Posterior cingulate gyrus (tissue), 11 donors: ENCODE measurements at places on chromosomes 5 and 9.

DNA sequence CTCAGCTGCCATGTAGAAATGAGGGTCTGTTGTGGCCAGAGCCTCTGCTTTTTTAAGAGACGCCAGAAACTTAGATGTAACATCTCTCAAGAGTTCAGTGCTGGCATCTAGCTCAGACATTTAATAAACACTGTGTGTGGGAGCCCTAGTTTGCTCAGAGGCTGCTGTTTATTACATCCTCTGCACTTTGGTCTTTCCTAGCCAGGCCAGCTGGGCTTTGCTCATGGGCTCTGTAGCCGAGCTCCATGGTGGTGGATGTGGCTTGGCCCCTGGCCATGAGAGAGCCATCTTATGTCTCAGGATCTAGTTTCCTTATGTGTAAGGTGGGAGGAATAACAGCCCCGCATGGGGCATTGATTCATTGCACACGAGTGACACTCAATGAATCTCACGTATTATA lies 30.0 kb downstream of the ARHGEF37 start:
- no peak for DNase-seq

GRCh38 chr9:132525308-132526023 lies 56.9 kb upstream of the BARHL1 start:
- no peak for DNase-seq

- no peak for DNase-seq
Observed at GRCh38 chr9:117739624-117740347, 35.6 kb downstream of the TLR4 start.

- DNase-seq = no peak
Observed at GRCh38 chr5:68268101-68268851, 52.7 kb downstream of the PIK3R1 start.

GRCh38 chr9:14344053-14344524 lies 30.1 kb upstream of the NFIB start:
- peak; percentile 87 for DNase-seq

- DNase-seq = no peak
Observed at GRCh38 chr5:92992073-92992472, 588.9 kb downstream of the NR2F1-AS1 start.

GRCh38 chr5:10351919-10352318 lies 1.6 kb upstream of the MARCHF6 start:
- DNase-seq = no peak

DNA sequence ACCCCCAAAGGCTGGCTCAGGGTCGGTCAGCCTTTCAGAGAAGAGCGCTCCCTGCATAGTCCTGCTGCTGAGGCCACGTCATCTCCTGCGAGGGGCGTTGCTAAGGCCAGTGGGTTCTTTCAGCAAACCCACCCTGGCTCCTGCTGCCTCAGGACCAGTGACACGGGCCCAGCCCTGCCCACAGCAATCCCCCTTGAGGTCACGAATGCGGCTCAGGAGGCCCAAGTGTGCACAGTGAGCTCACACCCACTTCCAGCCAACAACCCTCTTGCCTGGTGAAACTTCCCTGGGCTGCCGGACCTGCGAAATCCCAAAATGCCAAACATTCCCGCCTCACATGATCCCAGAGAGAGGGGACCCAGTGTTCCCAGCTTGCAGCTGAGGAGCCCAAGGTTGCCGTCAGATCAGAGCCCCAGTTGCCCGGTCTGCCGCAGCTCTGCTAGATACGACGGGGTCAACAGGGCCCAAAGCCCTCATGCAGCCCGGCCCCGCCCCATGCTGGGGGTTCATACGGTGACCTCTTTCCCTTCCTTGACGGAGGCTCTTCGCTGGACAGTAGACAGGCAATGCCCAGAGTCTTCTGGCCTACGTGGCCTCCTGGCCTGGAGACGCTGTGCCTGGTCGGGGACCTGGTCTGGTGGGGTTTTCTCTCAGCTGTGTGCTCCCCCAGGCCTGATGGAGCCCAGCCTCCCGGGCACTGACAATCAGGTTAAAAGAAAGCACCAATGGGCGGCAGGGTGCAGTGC lies 116.4 kb upstream of the COL5A1 start:
- DNase-seq = no peak

- no peak for DNase-seq
Observed at GRCh38 chr5:142493875-142494518, 169.2 kb upstream of the SPRY4 start.

GRCh38 chr5:168883281-168883741 lies 304.1 kb upstream of the PANK3 start:
- no peak for DNase-seq

GRCh38 chr5:160938532-160938931 lies 86.5 kb upstream of the ATP10B start:
- no peak for DNase-seq

GRCh38 chr5:66645039-66645438 lies 48.8 kb downstream of the MAST4 start:
- no peak for DNase-seq

DNA sequence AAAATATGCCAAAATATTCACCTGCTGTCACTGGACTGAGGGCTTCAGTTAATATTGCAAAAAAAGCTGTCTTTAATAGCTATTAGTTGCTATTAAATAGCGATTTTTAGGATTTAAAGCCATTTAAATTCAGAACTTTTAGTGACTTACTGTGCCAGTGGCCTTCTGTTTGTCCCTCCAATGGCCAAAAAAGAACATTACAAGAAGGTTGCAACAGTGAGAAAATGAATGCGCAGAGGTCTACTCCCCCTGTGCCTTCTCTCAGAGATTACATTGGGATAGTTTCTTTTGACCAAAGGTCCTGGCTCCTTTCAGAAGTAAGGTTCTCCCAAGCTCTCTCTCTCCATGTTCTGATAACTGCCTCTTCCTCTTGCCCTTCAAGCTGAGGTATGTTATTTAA lies 930.3 kb upstream of the ARRDC3 start:
- DNase-seq = no peak

GRCh38 chr5:152532714-152533113 lies 127.6 kb upstream of the NMUR2 start:
- DNase-seq = no peak

- no peak for DNase-seq
Observed at GRCh38 chr9:1996156-1996555, 19.0 kb upstream of the SMARCA2 start.

- DNase-seq = no peak
Observed at GRCh38 chr5:125261505-125262250, 515.2 kb upstream of the ZNF608 start.

GRCh38 chr5:119996128-119996527 lies 366.8 kb downstream of the FAM170A start:
- no peak for DNase-seq

GRCh38 chr5:53984971-53985370 lies 325.4 kb downstream of the ARL15 start:
- no peak for DNase-seq

DNA sequence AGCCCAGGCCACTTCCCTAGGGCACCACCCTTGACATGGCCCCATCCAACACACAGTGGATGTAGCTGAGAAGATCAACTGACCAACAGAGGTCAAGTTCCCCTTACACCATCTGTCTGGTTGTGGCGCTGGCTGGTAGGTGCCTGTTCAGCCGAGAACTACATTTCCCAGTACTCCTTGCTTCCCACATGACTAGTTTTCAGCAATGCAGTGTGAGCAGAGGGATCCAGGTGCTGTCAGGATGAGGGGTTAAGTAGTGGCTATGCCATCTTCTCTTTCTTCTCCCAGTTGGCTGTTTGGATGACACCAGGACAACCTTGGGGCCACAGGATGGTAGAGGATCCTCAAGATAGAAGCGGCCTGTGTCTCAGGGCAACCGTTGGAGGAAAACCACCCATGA lies 48.6 kb upstream of the SH3PXD2B start:
- DNase-seq = no peak

DNA sequence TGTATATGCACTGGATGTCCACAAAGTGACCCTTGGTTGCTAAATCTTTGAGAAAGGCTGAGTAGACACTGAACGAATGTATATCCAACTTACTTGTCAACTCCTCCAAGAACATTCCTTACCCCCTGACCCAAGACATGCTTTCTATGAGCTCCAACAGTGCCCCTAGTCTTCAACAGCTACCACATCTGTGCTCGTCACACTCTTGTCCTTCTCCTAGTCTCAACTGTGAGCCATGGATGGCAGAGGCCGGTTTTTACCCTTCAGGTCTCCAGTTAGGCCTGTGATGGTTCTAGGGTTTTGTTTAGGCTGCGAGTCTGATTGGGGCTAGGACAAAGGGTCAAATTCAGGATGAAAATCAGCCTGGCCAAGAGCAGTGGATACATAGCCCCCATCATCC lies 19.0 kb upstream of the GPX3 start:
- DNase-seq = no peak

- DNase-seq = no peak
Observed at GRCh38 chr5:15834596-15835245, 334.7 kb downstream of the FBXL7 start.

- DNase-seq = peak; percentile 89
Observed at GRCh38 chr5:132064738-132065331, 4.4 kb downstream of the IL3 start.
